ENCODE measurements at places on chromosomes 7 and 10.

- no peak for DNase-seq
Measured at GRCh38 chr10:33681595-33681994, 347.1 kb upstream of the NRP1 start.

DNA sequence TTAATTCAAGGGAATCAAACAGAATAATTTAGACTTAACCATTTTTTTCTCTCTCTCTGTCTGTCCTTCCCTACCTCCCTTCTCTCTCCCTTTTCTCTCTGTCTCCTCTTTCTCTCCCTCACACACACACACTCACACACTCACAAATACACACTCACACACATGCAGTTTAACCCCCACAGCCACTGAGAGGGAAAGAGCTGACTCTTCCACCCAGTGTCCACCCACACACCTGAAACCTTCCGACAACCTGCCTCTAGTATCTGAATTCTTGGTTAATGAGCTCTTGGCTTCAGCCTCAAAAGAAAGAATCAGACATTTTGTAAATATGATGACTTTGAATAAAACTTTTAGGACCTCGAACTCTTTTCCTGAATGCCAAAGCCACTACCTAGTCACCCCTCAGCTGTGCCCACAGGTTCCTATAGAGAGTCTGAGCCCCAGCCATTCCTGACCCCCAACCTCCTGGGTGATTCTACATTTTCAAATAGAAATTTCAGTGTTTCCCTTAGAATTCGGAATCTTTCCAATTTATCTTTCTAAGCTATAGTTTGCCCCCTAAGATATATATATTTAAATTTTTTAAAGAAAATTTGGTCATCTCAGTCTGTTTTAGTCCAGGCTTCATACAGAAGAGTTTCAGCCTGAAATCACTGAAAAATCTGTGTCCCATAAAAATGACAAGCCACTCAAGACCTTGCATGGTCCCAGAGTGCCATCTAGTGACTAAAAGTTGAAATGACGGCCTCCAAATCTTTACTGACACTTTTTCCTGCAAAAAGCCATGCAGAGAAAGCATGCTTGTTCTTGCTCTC is 202.8 kb downstream of the IPMK start:
- no peak for DNase-seq

DNA sequence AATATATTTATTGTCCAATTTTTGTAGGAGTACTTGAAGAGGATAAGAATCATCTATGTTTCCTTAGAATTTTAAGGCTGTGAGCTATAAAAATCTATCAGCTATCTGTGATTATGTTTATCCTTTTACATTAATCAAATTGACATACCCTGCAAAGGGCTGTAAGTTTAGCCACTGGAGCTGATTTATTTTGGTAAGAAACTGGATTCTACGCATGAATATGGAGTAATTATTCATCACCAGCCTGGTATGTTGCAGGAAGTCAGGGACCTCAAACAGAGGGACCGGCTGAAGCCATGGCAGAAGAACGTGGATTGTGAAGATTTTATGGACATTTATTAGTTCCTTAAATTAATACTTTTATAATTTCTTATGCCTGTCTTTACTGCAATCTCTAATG is 696.9 kb downstream of the DNAJB9 start:
- no peak for DNase-seq

GRCh38 chr7:122544463-122544862 is 154.5 kb downstream of the RNF133 start:
- DNase-seq, result no peak

DNA sequence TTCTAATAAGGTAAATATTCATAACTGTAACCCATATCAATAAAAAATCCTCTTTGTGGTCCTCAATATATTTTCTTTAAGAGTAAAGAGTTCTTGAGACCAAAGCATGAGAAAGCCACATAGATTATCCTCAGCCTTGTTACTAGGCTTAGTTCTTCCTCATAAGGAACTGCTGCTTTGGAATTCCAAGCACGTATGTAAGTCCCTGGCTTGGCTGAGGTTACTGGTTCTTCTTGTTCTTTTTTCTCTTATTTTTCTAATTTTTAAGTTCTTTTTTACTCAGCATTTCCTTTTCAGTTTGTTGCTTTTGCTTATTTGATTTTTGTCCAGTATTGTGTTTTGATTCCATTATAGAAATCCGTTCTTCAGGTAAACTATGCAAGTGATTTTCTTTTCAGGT is 127.3 kb downstream of the MARCHF5 start:
- no peak for DNase-seq

- no peak for DNase-seq
Measured at GRCh38 chr10:113127261-113127900, 177.3 kb downstream of the TCF7L2 start.

DNA sequence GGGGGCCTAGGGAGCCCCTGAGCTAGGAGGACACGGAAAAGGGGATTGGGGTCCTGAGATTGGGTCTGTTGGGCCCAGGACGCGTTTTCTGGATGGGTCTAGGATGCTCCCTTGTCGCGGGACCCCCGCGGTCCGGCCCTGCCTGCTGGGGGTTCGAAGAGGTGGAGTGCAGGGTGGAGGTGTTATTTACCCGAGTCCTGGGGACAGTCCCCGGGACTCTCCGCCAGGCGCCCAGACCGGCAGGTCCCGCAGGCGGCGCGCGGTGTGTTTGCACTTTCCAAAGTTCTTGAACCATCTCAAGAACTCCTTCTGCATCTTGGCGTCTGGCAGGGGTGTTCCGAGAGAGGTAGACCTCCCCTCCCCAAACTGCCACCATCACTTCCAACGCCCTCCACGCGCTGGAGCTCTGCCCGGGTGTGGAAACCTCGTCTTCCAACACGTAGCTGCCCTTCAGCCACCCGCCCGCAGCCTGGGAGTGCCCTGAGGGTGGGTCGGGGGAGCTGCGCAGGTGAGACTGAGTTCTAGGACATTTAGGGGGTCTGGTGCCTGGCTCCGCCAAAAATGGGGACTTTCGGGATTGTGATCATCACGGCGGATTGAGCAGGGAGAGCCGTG is 569 bp downstream of the CAV1 start:
- DNase-seq, result peak; percentile 88
